Immature natural killer cell (primary cell): ENCODE measurements at places on chromosomes 3 and 15.

- H3K27ac ChIP-seq = no peak overlapping the region
Measured at GRCh38 chr3:40627095-40627494, 102.3 kb downstream of the ZNF621 start.

GRCh38 chr3:133159498-133160475 is 121.6 kb downstream of the TMEM108 start:
- H3K36me3 ChIP-seq = no peaks in the 10 kb centered on the region
- H3K27me3 ChIP-seq = no peaks in the 10 kb centered on the region
- no peak for DNase-seq
- no peak overlapping the region for H3K4me3 ChIP-seq
- H3K27ac ChIP-seq = no peak overlapping the region

DNA sequence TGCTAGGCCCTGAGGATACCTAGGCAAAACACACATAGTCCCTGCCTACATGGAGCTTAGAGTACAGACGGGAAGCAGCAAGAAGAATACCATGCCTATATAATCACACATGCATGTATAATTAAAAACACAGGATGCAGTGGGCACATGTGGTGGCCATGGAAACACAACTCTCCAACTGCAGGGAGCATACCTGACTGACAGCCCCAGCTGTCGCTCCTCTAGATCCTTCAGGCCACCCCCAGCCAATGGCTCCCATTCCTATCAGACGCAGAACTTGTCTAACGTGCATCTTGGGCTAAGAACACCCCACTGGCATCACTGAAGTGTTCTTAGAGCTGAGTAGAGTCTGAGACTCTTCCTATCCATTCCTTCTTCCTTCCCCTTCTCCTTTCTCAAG is 125.5 kb upstream of the FRMD4B start:
- no peaks in the 10 kb centered on the region for H3K4me1 ChIP-seq
- no peak overlapping the region for H3K27ac ChIP-seq
- H3K36me3 ChIP-seq = no peaks in the 10 kb centered on the region
- H3K4me3 ChIP-seq = no peak overlapping the region
- no peak for DNase-seq

DNA sequence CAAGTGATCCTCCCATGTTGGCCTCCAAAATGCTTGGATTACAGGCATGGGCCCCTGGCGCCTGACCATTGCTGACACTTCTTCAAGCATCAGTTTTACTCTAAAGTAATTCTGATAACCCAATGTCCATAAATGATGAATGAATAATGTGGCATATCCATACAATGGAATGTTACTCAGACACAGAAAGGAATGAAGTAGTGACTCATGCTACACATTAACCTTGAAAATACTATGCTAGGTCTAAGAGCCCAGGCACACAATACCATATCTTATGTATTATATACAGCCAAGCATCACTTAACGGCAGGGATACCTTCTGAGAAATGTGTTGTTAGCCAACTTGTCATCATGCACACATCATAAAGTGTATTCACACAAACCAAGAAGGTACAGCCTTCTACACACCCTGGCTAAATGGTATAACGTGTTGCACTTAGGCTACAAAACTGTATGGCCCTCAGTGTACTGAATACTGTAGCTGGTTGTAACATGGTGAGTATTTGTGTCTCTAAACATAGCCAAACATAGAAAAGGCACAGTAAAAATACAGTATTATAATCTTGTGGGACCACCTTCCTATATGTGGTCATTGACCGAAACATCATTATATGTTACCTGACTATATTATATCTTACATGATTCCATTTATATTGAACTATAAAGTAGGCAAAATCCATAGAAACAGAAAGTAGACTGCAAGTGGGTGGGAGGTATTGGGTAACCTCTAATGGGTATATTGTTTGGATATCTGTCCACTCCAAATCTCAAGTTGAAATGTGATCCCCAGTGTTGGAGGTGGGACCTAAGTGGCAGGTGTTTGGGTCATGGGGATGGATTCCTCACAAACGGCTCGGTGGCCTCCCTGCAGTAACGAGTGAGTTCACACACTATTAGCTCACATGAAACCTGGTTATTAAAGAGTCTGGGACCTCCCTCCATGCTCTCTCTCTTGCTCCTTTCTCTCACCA is 31.4 kb downstream of the MKRN2 start:
- no peaks in the 10 kb centered on the region for H3K4me1 ChIP-seq
- no peak for DNase-seq
- peaks cover 19% of the 10 kb centered on the region for H3K36me3 ChIP-seq

DNA sequence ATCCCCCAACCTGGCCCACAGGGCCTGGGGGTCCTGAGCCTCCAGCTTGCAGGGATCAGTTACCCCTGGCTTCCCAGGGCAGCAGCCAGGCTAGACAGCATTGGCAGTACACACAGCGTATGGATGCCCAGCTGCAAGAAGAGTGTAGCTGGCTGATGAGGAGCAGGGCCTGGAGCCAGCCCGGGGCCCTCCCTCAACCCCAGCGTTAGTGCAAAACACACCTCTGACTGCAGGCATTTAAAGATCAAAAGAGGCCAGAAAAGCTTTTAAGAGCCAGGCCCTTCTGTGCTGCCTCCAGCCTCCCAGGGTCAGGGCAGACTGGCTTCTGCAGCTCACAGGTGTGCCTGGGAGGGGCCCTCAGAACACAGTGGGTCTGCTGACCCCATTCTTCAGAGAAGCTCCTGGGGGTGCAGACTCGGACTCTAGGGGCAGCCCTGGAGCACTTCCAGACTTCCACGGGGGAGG is 110.6 kb downstream of the ETFA start:
- no peaks in the 10 kb centered on the region for H3K36me3 ChIP-seq
- H3K4me1 ChIP-seq = no peaks in the 10 kb centered on the region
- no peak overlapping the region for H3K27ac ChIP-seq
- DNase-seq = no peak
- no peak overlapping the region for H3K4me3 ChIP-seq
- no peaks in the 10 kb centered on the region for H3K27me3 ChIP-seq

- no peak for DNase-seq
- H3K27me3 ChIP-seq = peaks cover 5% of the 10 kb centered on the region
- no peak overlapping the region for H3K27ac ChIP-seq
- H3K36me3 ChIP-seq = no peaks in the 10 kb centered on the region
Measured at GRCh38 chr15:32131803-32132202, 101.5 kb downstream of the CHRNA7 start.
